ENCODE measurements at places on chromosomes 2 and 18. TPM values are rescaled to one million over a fixed set of nuclear protein-coding genes. Genes with fewer than 3 reads are reported as not detected.

DNA sequence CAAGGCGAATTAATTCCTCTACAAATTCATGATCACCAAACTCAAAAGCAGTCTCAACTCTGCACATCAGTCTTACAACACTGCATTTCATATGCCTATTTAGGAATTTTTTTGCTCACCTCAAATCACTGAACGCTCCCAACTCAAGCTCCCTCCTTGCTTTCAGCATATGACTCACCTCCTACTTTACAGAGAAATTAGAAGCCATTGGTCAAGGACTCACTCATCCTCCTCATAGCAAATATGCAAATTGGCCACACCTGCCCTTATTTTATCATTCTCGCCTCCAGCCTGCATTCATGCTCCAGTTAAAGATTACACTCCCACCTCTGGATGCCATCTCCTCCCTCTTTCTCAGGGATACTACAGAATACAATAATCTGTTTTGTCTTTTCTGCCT is 148.8 kb downstream of the MBD2 start:
- H3K27ac ChIP-seq = no peak overlapping the region
- H3K36me3 ChIP-seq = no peaks in the 10 kb centered on the region
- H3K4me1 ChIP-seq = no peaks in the 10 kb centered on the region
- DNase-seq = no peak
- no peak overlapping the region for H3K4me3 ChIP-seq

- DNase-seq = no peak
- H3K4me3 ChIP-seq = no peak within 1 kb of the TSS
- H3K4me1 ChIP-seq = no peaks in the 10 kb centered on the region
These were observed at the start of gene MALL for GRCh38 chr2:110115291-110116032. Gene MALL, minus strand, starts transcription at chr2:110115822. Its CDS starts 30 bp downstream, at chr2:110115792.

DNA sequence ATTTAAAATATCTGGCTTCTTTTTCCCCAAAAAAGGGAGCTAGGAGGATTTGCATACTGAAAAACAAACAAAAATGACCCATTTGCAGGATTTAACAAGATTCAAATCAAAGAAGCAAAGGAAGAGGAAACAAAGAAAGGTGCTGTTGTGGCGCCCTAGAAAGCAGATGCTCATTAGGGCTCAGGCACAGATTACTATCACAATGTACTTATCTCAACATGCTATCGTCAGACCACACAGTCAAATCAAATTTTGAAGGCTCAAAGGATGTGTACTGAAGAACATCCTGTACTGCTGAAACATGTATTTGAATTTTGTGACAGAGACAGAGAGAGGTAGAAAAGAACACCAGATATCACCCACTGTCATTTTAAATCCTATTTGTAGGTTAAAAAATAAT is 10.9 kb downstream of the RBMS1 start:
- no peak overlapping the region for H3K27ac ChIP-seq
- no peaks in the 10 kb centered on the region for H3K36me3 ChIP-seq
- DNase-seq = no peak
- no peaks in the 10 kb centered on the region for H3K4me1 ChIP-seq
- 0 out of 2 replicates have a peak, but pooled peaks cover 2% of the 10 kb centered on the region for H3K27me3 ChIP-seq
- H3K4me3 ChIP-seq = no peak overlapping the region

GRCh38 chr18:21362831-21363230 is 120.8 kb downstream of the GREB1L start:
- no peak overlapping the region for H3K4me3 ChIP-seq
- no peaks in the 10 kb centered on the region for H3K36me3 ChIP-seq
- DNase-seq = no peak
- no peaks in the 10 kb centered on the region for H3K4me1 ChIP-seq

DNA sequence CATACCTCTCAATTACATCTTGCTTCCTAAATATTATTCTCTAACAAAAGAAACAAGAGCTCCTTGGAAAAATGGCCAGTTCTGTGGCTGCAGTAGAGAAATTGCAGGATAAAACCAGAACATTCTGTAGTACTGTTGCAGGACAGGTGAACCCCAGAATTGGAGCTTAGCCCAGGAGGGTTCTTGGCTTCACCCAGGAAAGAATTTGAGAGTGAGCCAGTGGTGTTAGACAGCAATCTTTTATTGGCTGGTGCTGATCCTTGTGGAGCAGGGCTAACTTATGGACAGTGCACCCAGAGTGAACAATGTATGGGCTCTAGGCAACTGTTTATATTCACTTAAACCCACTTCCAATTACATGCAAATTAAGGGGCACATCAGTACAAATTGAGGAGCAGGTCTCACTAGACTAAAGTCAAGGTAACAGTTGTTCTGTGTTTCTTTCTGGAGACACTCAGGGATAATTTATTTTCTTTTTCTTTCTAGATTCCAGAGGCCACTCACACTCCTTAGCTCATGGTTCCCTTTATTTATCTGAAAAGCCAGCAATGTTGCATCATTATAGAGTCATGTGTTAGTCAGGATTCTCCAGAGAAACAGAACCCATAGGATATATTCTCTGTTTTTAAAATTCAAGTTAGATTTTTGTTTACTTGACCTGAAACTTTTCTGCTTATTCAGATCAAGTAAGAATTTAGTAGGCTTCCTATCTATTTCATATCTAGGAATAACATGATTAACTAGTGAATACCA is 348.1 kb downstream of the CCDC85A start:
- no peak overlapping the region for H3K27ac ChIP-seq
- no peaks in the 10 kb centered on the region for H3K4me1 ChIP-seq
- no peak overlapping the region for H3K4me3 ChIP-seq
- no peak for DNase-seq
- no peaks in the 10 kb centered on the region for H3K36me3 ChIP-seq
- no peaks in the 10 kb centered on the region for H3K27me3 ChIP-seq

GRCh38 chr18:58699551-58699950 is 28.3 kb downstream of the MALT1 start:
- no peak overlapping the region for H3K27ac ChIP-seq
- DNase-seq = no peak
- H3K27me3 ChIP-seq = no peaks in the 10 kb centered on the region
- no peaks in the 10 kb centered on the region for H3K36me3 ChIP-seq

DNA sequence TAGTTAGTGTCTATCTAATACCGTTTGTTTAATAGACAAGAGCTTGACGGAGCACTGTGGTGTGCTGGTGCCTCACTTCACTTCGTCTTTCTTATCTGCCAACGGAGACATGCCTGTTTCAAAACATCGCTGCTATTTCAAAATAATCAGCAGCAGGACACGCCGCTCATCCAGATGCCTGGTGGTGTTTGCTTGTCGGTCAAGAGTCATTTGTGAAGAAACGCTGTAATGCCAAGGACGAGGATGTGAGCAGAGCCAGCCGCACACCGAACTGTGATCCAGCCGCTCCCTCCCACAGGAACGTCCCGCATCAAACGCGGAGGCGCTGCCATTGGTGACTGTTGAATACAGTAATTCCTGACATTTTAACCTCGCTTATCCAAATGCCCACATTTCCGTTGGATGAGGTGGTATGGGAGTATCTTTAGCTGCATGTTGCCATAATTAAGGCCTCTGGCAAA is 432.4 kb downstream of the FBXO15 start:
- H3K27me3 ChIP-seq = no peaks in the 10 kb centered on the region
- no peak for DNase-seq
- H3K27ac ChIP-seq = no peak overlapping the region
- H3K4me3 ChIP-seq = no peak overlapping the region
- no peaks in the 10 kb centered on the region for H3K4me1 ChIP-seq

The EVA1A gene
- total RNA-seq = not detected

The RBBP8 gene
- total RNA-seq = 66.8 TPM

The ELMOD3 gene
- 28.8 TPM for total RNA-seq

The LIPG gene
- total RNA-seq = not detected

The EFR3B gene
- total RNA-seq = 0.58 TPM

The LRATD1 gene
- not detected for total RNA-seq
